Foreskin melanocyte (primary cell): ENCODE measurements at places on chromosomes 11 and 22.

DNA sequence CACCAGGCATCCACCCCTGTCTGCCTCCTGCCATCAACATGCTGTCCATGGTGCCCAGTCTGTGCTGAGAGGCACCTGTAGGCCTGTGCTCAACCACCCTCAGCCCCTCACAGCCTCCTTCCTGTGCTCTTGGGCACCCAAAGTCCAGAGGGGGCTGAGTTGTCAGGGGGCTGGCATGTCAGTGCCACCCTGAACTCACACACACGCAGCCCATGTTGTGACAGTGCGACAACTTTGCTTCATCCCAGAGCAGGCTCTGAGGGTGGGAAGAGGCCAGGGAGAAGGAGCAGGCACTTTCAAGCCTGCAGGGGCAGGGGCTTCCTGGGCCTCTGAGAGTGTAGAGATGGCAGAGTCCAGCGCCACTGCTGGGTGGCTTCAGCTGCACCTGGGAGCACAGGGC, 491.0 kb downstream of the TMEM135 start:
- no peak for DNase-seq

- DNase-seq = no peak
Observed at GRCh38 chr11:96126917-96127595, 203.1 kb upstream of the MTMR2 start.

DNA sequence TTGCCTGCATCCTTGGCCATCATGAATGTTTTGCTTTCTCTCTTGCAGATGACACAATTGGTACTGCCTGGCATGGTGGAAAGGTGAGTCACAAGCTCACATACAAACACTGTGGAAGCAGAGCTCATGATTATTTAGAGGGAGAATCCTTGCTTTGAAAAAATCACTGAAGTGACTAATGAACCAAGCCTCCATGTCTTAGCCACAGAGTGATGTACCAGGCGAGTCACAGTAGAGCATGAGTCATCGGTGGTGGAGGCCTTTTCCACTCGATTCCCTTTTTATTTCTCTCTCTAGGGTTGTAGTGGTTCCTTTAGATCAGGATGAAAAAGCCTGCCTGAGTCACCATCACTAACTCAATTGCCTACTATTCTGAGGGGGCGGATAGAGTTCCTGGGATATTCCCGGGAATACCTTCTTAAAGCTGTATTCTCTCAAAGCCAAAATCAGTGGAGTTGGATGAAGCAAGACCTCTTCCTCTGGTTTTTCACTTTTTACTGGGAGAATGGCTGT, 49.6 kb upstream of the ALKBH3 start:
- peak; percentile 97 for DNase-seq

DNA sequence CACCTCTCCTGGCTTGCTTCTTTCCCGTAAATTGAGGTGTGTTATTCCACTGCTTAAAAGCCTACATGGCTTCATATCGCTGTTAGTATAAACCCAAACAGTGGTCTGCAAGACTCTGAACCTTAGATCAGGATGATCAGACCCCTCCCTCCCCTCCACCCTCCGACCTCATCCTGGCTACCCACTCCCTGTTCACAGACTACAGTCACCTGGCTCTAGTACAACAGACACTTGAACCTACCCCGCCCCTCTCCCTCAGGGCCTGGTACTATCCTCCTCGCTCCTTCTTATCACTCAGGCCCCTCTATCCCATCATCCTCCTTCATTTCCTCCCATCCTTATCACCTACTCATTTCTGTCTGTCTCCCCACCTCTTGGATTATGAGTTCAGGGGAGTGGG, 20.1 kb downstream of the PTPRJ start:
- no peak for DNase-seq

GRCh38 chr11:122661182-122661945, 5.8 kb downstream of the UBASH3B start:
- peak; percentile 42 for DNase-seq

DNA sequence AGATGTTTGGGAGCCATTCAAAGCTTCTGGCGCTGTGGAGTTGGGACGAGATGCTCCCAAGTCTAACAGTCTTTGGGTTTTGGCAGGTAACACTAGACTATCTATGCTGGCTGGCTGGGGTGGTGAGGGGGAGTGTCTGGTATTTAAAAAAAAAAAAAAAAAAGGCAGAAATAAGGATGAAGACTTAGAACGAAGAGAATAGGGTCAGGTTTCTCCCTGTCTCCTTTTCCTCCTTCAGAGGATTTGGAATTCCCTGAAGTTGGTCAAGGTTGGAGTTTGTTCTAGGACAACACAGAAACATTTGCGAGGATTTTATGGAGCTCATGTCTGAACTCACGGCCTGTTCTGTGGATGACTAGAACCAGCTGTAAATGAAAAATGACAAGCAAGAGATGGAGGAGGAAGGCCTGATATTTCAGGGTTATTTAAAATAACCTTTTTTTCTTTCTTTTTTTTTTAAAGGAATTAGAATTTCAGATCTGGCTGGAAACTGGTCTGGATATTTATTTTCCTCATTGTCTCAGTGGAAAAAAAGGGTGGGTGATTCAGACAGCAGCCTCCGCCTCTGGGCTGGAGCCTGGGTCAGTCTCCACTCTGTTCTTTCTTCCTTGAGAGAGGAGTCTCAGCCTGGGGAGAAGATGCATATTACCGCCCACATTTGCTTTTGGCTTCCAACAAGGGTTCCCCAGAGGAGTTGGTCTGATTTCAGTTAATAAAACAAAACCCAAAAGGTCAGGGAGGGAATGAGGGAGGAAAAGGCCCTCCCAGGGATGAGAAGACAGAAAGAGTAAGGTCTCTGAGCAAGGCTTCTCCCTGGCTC, 80.1 kb downstream of the USP35 start:
- DNase-seq = no peak

DNA sequence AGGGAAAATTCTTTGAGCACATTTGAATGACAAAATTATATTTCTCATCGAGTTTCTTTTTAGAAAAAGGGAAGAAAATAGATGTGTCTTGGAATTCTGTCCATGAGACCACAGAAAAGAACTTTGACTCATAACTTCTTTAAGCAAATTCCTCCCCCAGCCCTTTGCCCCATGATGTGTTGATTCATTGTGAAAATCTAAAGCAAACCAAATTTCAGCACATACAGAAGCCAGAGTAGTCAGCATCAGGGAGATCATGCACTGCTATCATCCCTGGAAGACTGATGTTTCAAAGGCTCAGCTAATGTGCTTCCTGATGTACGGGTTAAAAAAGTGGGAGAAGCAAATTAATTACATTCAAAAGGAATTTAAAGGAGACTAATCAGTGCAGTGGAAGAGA, 159.7 kb downstream of the FAT3 start:
- peak; percentile 19 for DNase-seq

DNA sequence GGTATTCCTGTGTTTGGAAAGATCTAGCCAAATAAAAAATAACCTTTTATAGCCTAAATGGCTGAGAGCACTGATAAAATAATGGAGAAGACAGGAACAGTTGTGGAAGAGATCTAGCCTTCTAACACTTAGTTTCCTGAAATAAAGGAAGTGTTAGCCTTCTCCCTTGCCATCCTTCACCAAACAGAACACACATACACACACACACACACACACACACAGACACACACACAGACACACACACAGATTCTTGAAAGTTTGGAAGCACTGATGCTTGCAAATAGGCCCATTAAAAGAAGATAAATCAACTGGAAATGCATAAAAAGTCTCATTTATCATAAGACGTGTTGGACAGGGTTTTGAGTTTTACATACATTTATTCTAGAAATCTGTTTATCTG, 37.5 kb downstream of the KIRREL3 start:
- no peak for DNase-seq

- DNase-seq = no peak
Observed at GRCh38 chr11:62421996-62422395, 3.2 kb downstream of the SCGB1A1 start.

DNA sequence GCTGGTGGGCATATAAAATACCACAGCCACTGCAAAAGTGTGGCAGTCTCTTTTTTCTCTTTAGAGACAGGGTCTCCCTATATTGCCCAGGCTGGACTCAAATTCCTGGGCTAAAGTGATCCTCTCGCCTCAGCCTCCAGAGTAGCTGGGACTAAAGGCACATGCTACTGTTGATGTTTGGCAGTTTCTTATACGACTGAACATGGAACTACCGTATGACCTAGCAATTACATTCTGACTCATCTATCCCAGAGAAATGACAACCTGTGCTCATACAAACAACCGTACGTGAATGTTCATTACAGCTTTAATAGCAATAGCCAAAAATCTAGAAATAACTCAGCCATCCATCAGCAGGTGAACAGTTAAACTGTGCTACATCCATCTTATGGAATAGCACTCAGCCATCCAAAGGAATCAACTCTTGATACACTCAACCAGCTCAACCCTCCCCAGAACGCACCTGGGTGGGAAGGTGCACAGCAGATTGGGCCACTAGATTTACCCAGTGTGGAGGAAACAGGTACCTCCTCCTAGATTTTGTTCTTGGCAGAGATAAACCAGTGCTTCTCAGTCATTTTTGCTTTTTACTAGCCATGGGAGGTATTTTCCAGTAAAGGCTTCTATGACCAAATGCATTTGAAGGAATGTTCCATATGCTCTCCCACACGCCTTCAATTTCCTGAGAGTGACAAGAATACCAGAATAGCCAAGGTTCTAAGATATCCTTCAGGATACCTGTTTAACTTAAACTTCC, 130.5 kb downstream of the MED15 start:
- DNase-seq = no peak

GRCh38 chr22:20206709-20207215, 55.9 kb upstream of the CCDC188 start:
- DNase-seq = no peak

DNA sequence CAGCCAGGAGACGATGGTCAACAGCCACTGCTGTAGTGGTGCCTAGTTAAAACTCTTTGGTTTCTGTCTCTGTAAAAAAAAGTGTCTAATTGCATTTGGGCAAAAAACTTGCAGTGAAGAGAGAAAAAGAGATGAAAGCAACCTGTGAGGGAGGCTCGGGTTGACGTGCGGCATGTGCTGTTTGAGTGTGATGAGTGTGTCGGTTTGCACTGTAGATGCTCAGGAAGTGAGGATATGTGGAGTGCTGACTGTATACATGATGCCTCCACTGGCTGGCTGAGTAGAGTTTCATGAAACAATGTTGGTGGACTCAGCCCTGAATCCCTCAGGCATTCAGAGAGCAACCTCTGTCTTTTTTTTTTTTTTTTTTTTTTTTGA, 4.3 kb upstream of the DGCR6L start:
- no peak for DNase-seq

DNA sequence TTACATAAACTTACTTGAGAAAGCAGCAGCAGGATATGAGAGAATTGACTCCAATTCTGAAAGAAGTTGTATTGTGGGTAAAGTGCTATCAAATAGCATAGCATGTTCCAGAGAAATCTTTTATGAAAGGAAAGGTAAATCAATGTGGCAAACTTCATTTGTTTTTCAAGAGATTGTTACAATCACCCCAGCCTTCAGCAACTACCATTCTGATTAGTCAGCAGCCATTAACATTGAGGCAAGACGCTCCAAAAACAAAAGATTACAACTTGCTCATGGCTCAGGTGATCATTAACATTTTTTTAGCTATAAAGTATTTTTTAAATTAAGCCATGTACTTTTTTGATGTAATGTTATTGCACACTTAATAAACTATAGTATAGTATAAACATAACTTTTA, 357.2 kb downstream of the TMEM135 start:
- DNase-seq = no peak

DNA sequence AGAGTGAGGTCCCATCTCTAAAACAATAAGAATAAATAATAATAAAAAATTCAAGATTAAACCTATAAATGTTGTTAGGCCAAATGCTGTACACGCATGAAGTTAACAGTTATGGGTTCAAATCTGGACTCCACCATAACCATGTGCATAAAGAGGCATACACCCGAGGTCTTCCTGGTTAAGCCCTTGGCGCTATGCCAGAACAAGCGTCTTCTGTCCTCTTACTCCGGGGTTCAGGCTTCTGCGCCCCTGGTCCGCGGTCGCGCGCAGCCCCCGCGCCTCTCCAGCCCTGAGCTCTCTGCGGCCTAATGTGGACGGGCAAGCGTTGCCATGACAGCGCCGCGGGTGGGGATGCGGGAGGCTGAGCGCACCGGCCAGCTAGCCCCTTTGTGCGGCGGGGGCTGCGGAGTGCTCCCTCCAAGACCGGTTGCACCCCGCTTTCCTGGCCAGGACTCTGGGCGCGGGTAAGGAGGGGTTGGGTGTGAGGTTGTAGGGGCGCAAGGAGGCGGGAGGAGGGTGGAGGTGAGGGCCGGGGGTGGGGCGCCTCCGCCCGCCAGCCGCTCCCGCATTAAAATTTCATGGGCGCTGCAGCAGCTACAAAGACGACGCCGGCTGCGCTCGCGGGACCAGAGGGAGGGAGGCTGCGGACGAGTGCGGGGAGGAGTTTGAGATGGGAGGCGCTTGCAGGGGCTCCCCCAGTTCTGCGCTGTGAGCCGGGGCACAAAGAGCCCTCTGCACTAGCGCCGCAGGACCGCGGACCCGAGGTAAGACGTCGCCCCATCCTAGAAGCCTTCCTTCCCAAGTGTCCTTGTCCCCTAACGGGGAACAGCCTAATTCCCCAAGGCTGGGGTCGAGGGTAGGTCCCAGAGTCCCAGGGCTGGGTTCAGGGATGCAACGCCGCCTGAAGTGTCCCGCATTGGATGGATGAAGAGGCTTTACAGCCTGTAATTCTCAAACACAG, at the start of gene MIAT:
TSS of gene MIAT (plus strand) at position 698 of the 961 bp plus-strand sequence.
- no peak for DNase-seq

- no peak for DNase-seq
Observed at GRCh38 chr11:75380716-75381420, 18.4 kb upstream of the RPS3 start.

GRCh38 chr11:121235057-121235456, 57.5 kb upstream of the SC5D start:
- no peak for DNase-seq

- peak; percentile 98 for DNase-seq
Observed at GRCh38 chr11:69075421-69076128, 26.8 kb downstream of the TPCN2 start.

GRCh38 chr11:47860536-47860935, 12.4 kb upstream of the NUP160 start:
- DNase-seq = no peak

GRCh38 chr11:44474702-44475101, 90.8 kb upstream of the CD82 start:
- DNase-seq = no peak

DNA sequence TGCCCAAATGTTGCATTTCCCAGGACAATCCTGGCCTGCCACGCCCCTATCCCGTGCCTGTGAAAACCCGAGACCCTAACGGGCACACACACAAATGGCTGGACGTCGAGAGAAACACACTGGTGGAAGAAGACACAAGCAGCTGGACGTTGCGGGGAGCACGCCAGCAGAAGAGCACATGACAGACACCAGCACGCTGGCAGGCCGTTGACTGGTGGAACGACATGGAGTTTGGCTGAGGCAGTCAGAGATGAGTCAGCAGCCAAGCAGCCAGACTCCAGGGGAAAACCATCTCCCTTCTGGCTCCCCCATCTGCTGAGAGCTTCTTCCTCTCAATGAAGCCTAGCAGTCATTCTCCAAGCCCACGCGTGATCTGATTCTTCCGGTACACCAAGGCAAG, 606.7 kb upstream of the LRRC4C start:
- DNase-seq = no peak

DNA sequence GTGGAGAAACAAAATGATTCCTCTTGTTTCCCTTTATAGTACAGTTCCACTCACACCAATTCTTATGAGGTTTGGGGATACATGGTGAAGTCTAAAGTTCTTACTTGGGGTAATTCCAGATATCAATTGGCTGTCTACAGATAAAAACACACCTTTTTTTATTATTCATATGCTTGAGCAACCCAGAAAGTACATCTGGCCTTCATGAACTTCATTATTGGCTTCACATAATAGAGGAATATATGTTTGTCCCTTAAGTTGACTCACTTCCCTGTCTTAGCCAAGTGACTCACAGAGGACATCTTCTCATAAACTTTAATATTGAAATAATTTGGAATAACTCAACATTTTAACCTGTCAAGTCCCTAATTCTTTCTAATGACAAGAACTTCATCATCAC, 36.3 kb upstream of the SOX6 start:
- DNase-seq = no peak
